ENCODE measurements at places on chromosomes 2 and 18.

DNA sequence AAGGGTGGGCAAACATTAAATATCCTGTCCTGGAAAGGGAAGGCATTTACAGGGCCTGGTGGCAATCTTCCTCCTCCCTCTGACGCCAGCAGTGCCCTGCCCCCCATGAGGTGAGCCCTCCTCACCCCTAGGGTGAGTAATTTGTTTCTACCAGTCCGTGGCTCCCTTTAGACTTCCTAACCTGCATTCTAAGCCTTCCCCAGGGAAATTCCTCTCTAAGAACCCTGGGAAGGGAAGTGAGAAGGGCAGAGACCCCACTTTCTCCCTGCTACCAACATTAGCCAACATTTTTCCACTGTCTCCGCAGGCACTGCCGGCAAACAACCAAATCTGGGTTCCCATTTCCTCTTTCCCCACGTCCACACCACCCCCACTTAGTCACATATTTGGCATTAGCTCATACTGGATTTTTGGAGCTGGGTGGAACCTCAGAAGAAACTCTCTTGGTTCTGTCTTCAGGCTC lies 69.3 kb downstream of the NRP2 start:
- no peak for DNase-seq

- DNase-seq: no peak
Observed at GRCh38 chr2:241268716-241269445, 46.6 kb downstream of the HDLBP start.

DNA sequence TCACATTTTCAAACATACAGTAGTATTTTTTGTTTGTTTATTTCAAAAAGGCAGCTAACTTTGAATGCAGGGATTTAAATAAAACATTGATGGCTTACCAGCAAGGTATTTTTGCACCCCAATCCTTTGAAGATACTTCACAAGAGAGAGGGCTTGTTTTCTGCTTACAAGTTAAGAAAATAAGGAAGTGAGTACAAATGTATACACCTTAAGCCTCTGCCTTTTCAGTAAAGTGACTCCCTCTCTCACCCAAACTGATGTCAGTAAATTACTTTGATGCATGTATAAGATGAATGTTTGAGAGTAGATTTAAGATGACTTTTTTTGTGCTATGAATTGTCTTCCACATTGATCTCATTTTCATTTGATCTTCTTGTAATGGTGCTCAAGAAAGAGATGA lies 820.0 kb downstream of the CPS1 start:
- no peak for DNase-seq

GRCh38 chr2:239735829-239736357 lies 289.2 kb downstream of the NDUFA10 start:
- no peak for DNase-seq

DNA sequence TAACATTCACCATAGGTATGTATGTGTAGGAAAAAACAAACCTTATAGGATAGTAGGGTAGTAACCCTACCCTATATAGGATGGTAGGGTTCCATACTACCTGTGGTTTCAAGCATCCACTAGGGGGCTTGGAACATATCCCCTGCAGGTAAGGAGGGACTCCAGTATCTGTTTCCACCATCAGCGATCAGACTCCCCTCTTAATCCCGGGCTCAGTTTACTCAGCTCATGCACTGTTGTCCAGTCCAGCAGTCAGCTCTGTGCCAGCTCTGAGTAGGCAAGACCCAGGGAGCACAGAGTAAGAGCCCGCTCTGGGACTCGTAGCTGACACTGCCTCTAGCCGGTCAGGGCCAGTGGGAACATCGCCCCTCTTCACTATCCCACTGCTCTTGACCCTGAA lies 61.7 kb downstream of the MEX3C start:
- DNase-seq: no peak

DNA sequence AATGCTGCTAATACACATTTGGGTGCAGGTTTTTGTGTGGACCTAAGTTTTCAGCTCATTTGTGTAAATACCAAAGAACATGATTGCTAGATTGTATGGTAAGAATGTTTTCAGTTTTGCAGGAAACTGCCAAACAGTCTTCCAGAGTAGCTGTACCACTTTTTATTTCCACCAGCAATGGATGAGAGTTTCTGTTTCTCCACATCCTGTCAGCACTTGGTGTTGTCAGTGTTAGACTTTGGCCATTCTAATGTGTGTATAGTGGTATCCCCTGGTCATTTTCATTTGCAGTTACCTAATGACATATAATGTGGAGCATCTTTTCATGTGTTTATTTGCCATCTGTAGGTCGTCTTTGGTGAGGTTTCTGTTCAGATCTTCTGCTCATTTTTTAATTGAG lies 336.4 kb downstream of the GBX2 start:
- no peak for DNase-seq

GRCh38 chr2:139631966-139632365 lies 851.8 kb upstream of the NXPH2 start:
- no peak for DNase-seq

DNA sequence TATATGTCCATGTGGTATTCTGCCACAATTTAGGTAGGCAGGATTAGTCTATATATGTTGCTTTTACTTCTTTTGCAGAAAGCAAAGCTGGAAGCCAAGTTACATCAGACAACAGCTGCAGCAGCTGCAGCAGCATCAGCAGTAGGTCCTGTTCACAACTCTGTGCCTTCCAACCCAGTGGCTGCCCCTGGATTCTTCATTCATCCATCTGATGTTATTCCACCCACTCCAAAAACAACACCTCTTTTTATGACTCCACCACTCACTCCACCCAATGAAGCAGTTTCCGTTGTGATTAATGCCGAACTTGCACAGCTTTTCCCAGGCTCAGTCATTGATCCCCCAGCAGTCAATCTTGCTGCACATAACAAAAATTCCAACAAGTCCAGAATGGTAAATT lies 107.6 kb downstream of the BIRC6 start:
- no peak for DNase-seq

GRCh38 chr2:28228434-28228995 lies 164.1 kb upstream of the FOSL2 start:
- no peak for DNase-seq

GRCh38 chr18:57142324-57142723 lies 4.6 kb upstream of the BOD1L2 start:
- no peak for DNase-seq

- DNase-seq: no peak
Observed at GRCh38 chr18:71079606-71080005, 790.8 kb downstream of the SOCS6 start.

GRCh38 chr2:19320813-19321212 lies 37.6 kb downstream of the OSR1 start:
- no peak for DNase-seq

- no peak for DNase-seq
Observed at GRCh38 chr2:238322001-238322411, 1.7 kb downstream of the TRAF3IP1 start.

GRCh38 chr2:74430502-74430901 lies 9.0 kb downstream of the WDR54 start:
- DNase-seq: no peak

GRCh38 chr2:112714331-112714730 lies 6.5 kb upstream of the NT5DC4 start:
- no peak for DNase-seq

DNA sequence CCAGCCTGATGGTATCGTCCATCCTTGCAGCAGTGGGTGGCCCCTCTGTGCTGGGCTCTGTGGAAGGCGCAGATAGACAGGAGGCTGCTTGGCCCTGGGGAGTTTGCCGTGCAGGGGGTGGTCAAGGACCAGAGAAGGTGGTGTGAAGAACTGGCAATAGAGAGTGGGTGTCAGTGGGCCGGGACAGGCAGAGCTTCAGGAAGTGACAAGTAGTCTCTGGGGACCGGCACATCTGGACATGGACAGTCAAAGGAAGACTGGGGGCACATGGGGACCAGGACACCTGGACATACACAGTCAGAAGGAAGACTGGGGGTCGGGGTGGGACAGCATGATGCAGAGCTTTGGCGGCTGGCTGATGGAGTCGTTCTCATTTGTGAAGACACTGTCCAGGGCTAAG lies 335.9 kb downstream of the AGAP1 start:
- no peak for DNase-seq

- DNase-seq: no peak
Observed at GRCh38 chr2:231720292-231720986, 12.1 kb downstream of the PTMA start.

- DNase-seq: no peak
Observed at GRCh38 chr18:3234457-3234856, 13.1 kb upstream of the MYL12A start.

GRCh38 chr2:156727867-156728266 lies 291.7 kb downstream of the GPD2 start:
- no peak for DNase-seq

- no peak for DNase-seq
Observed at GRCh38 chr18:42230636-42231035, 275.6 kb downstream of the PIK3C3 start.

- DNase-seq: no peak
Observed at GRCh38 chr2:75108937-75109482, 90.3 kb downstream of the TACR1 start.

GRCh38 chr2:164792316-164793170 lies 49.1 kb downstream of the COBLL1 start:
- no peak for DNase-seq

DNA sequence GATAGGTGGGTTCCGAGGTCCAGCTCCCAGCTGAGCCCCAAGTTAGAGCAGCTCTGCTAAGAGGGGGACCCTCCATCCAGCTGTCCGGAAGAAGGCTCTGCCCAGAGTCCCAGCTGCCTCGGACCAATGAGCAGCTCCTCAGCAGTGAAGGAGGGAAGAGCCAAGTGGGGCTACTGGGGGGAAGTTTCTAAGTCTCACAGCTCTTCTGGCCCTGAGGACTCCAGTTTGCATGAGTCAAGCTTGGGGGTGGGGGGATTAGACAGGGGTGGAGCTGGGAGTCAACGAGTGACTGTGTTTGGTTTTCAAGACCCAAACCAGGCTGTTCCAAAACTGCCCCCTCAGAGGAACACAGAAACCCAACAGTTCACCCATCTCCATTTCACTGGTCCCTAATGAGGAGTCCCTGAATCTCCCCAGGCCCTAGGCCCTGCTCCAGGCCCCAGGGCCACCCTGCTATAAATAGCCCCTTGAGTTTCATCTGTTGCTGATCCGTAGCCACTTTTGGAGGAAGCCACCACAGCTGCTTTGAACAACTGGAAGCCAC lies 100.9 kb downstream of the TNS1 start:
- no peak for DNase-seq
